ENCODE measurements at places on chromosomes 7 and 10.

DNA sequence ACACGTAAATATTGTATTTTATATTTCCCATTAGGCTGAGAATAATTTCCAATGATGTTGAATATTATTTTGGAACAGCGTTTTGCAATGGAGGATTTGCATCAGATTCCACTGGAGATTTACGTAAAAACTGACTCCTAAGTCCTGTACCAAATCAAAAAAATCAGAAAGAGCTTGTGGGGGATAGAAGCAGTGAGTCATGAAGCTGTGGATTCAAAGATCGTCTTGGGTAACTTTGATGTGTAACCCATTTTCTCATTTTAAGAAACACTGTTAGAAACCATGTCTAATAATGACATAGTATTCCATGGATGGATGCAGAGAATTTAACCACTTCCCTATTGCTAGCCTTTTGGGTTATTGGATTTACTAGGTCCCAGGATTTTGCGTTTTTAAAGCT is 158.6 kb downstream of the INHBA start:
- DNase-seq: no peak

DNA sequence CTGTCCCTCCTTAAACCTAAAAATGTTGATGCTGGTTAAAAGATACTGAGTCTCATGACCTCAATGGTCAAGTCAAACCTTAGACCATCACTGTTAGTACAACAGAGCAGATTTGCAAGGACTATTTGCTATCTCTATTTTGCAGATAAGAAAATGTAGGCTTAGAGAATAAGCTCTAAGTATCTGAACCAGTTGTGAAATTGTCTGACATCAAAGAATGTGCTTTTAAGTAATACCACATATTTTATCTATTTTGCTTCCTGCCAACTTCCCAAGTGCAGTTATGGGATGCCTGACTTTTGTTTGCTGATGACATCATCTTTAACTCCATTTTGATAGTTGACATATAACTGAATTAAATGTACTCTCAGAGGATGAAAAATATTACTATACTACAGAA is 83.6 kb upstream of the TMEM106B start:
- no peak for DNase-seq

- no peak for DNase-seq
Measured at GRCh38 chr10:14624600-14624999, 150.1 kb downstream of the FAM107B start.

GRCh38 chr7:105512415-105512814 is 9.7 kb downstream of the PUS7 start:
- DNase-seq: no peak

- DNase-seq: no peak
Measured at GRCh38 chr10:18140957-18141845, 977 bp downstream of the CACNB2 start.

GRCh38 chr7:37015353-37016034 is 291.2 kb upstream of the AOAH start:
- DNase-seq: no peak

GRCh38 chr10:122981066-122981464 is 864 bp downstream of the PSTK start:
- DNase-seq: no peak

DNA sequence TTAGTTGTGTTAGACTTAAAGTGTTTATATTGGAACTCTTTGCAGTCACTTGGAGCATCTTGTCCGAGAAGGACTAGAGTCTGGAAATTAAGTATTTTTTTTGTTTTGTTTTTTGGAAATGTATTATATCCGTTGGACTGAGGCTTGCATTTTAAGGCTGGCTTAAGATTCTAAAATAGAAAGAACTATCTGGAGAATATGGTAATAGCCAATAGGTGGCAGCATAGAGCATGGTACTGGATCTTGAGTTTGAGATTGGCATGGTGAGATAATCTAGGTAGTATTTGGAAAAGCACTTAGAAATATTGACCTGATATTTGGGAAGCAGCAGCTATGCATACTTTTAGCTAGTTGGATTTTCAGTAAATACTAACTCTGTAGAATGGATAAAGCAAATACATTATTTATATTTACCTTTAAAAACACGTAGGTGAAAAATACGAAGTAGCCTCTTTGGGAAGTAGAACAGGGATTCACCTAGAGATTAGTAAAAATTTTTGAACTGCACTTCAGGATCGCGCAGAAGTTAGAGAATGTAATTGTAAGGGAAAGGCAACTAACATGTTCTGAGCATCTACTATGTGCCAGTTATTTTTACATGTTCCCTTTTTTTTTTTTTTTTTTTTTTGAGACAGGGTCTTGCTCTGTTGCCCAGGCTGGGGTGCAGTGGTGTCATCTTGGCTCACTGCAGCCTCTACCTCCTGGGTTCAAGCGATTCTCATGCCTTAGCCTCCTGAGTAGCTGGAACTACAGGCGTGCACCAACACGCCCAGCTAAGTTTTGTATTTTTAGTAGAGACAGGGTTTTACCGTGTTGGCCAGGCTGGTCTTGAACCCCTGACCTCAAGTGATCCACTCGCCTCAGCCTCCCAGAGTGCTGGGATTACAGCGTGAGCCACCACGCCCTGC is 78.6 kb downstream of the LCOR start:
- DNase-seq: no peak

DNA sequence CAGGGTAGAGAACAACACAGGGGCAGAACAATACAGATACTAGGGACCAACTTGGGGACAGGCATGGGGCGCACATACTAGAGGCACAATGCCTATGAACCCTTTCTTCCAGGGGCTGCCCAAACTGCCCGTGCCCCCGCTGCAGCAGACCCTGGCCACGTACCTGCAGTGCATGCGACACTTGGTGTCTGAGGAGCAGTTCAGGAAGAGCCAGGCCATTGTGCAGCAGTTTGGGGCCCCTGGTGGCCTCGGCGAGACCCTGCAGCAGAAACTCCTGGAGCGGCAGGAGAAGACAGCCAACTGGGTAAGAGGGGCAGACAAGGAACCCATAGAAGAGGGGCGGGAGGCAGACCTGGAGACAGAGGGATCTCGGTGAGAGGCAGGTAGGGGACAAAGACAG is 5.8 kb downstream of the CHAT start:
- no peak for DNase-seq

- no peak for DNase-seq
Measured at GRCh38 chr7:4794591-4795350, 19.3 kb downstream of the AP5Z1 start.

DNA sequence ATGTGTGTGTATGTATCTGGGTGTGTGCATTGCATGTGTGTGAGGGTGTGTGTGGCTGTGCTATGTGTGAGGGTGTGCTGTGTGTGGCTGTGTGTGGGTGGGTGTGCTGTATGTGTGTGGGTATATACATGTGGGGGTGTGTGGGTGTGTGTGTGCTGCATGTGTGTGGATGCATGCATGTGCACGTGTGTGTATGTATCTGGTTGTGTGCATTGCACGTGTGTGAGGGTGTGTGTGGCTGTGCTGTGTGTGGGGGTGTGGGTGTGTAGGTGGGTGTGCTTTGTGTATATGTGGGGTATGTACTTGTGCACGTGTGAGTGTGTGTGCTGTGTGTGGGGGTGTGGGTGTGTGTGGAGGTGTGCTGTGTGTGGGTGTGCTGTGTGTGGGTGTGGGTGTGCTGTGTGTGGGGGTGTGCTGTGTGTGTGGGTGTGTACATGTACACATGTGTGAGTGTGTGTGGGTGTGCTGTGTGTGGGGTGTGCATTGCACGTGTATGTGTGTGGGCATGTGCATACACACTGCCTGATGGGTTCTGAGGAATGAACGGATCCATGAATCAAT is 579.8 kb downstream of the PTPRN2 start:
- no peak for DNase-seq
